ENCODE measurements at places on chromosomes 1 and 21.

GRCh38 chr1:78122389-78122788, 76.6 kb downstream of the GIPC2 start:
- DNase-seq: no peak

DNA sequence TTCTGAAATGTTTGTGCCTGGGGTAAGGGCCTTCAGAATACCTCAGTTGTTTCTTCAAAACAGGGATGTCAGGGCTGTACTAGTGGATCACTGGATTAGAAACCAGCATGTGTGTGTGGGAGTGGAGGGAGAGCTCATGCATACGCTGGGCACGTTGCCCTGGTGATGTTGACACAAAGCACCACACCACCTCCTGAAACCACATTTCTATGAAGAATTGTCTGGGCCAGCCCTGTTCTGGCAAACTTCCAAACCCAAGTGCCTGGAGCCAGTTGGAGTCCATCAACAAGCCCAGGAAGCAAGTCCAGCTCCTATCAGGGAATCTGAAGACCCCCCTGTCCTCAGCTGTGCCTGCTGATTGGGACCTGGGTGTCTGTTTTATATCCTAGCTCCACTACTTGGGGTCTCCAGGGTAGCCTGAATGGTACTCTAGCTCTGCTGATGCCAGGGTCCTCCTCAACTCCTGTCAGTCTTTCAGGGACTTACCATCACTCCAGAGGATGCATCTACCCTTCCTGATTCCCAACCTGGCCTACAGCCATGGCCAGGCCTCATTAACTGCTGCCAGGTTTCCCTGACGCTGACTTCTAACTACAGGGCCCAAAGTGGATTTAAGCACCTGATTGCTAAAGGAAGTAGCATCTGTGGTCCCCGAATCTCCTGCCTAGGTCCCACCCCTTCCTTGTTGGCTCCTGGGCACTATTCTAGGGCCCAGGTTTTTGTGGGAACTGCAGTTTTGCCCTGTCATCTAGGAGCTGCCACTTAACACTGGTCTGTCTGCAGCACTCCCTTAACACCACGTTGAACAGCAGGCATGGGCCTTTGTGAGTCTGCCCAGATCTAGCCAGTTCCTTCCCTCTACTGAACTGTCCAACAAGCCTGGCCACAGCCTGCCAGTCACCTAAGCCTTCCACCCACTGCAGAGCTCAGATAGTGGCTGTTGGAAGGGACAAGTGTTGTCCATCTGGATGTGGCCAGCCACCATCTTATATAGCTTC, 45.5 kb downstream of the LPAR3 start:
- peak; percentile 95 for DNase-seq

DNA sequence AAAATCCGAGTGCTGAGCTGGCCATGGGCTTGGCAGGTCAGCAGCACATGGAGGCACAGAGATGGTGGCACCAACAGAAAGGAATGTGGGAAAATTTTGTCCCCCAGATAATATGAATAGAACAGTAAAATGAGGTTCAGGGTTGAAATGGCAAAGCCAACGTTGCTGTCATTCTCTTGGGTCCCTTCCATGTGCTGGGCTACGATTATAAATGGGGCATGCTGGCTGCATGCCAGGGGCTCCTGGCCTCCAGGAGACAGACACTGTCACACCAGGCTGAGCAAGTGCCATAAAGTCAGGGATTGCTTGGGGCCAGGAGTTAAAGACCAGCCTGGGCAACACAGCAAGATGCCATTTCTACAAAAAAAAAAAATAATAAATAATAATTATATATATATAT, 77.1 kb downstream of the TOMM20 start:
- no peak for DNase-seq

DNA sequence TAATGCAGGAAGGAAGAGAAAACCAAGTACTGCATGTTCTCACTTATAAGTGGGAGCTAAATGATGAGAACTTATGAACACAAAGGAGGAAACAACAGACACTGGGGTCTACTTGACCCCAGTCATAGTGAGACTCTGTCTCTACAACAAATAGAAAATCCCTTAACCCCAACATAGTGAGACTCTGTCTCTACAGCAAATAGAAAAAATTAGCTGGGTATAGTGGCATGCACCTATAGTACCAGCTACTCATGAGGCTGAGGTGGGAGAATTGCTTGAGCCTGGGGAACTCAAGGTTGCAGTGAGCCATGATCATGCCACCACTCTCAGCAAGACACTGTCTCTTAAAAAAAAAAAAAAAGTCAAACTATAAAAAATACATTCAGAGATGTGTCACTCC, 42.7 kb downstream of the GIPC2 start:
- DNase-seq: no peak

- DNase-seq: no peak
These were observed 62.5 kb downstream of the UBIAD1 start for GRCh38 chr1:11335417-11336056.

- no peak for DNase-seq
These were observed 8.2 kb upstream of the RNF223 start for GRCh38 chr1:1082239-1082775.

DNA sequence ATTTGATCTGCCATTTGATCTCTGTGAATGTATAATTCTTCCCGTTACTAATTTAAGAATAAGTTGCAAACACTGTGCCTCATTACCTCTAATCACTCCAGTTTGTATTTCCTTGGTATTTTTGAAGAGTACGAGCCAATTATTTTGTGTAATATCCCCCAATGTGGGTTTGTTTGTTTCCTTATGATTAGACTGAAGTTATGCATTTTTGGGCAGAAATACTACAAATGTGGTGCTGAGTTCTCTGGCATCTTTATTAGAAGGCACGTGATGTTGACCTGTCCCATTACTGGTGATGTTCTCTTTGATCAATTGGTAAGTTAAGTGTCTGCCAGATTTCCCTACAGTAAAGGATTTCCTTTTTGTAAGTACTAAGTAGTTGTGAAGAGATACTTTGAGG, 10.3 kb downstream of the MIXL1 start:
- DNase-seq: no peak

- peak; percentile 46 for DNase-seq
These were observed 43.2 kb downstream of the ELK4 start for GRCh38 chr1:205588636-205589035.

GRCh38 chr1:200146100-200146499, 118.6 kb downstream of the NR5A2 start:
- DNase-seq: no peak

DNA sequence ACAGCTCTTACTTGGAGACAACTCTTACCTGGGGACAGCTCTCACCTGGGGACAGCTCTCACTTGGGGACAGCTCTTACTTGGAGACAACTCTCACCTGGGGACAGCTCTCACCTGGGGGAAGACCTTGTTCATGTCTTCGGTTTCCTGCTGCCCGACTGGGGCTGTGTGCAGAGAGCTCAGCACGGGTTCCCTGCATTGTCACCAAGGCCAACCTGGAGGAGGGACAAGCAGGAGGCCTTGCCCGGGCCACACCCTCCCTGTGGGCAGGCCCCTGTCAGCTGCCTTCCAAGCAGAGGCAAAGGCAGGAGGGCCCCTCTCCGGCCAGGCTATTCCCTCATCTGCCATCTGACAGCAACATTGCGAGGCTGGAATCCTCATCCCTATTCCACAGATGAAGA, at the start of gene LDLRAD1:
Gene LDLRAD1, minus strand, starts transcription at position 208 of the 400 bp plus-strand sequence. Its CDS starts 74 bp downstream, at position 134.
- DNase-seq: no peak

- peak; percentile 50 for DNase-seq
These were observed 431.5 kb upstream of the CHRM3 start for GRCh38 chr1:238954865-238955264.

- no peak for DNase-seq
These were observed 595.3 kb downstream of the PTPRU start for GRCh38 chr1:29831500-29832117.

DNA sequence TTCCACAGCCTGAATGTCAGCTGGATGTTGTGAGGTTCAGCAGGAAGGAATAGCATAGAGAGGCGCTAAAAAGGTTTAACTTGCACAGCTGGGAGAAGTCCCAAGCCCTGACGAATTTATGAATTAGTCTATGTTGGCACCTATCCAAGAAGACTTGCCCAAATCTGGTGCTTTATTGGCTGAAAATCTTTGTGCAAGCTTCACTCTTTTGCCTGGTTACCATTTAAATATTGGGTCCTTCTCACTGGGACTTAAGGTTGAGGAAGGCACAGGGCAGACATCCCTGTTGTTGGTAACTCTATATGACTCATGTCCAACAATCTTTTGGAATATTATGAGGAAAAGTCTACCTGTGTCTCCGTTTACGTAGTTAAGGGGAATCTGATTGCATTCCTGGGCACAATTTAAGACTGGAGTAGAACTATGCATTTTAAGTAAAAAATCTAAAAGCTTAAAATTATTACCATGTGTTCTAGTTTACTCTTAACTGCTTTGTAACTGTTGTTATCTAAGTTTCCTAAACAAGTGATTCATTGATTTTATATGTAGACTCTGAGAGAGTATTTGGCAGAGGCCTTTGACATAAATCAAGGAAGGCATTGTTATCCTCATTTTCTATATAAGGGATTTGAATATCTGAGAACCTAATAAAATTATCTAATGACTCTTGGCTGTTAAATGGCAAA, 181.7 kb upstream of the DPYD start:
- peak; percentile 28 for DNase-seq

GRCh38 chr1:61245696-61246400, 163.5 kb downstream of the NFIA start:
- DNase-seq: no peak

GRCh38 chr1:171636141-171636540, 14.1 kb downstream of the MYOCOS start:
- no peak for DNase-seq

GRCh38 chr1:6243993-6244392, at the start of gene HES3:
Gene HES3, plus strand, starts transcription at chr1:6244179. Its CDS starts 187 bp downstream, at chr1:6244366.
- no peak for DNase-seq

GRCh38 chr1:114379987-114380386, 131.0 kb downstream of the TRIM33 start:
- DNase-seq: no peak
